ENCODE measurements at places on chromosomes 1 and 21.

GRCh38 chr1:187157552-187157951, 328.8 kb downstream of the PLA2G4A start:
- H3K36me3 ChIP-seq = no peaks in the 10 kb centered on the region
- H3K4me1 ChIP-seq = peaks cover 9% of the 10 kb centered on the region
- no peaks in the 10 kb centered on the region for H3K27me3 ChIP-seq
- H3K27ac ChIP-seq = no peak overlapping the region
- no peak overlapping the region for H3K4me3 ChIP-seq
- no peak for DNase-seq

GRCh38 chr1:110024613-110025012, 9.8 kb upstream of the STRIP1 start:
- no peaks in the 10 kb centered on the region for H3K4me1 ChIP-seq
- H3K4me3 ChIP-seq = no peak overlapping the region
- no peak for DNase-seq
- peaks cover 26% of the 10 kb centered on the region for H3K36me3 ChIP-seq

- no peak for DNase-seq
- H3K27me3 ChIP-seq = no peaks in the 10 kb centered on the region
- H3K4me1 ChIP-seq = no peaks in the 10 kb centered on the region
- no peak overlapping the region for H3K27ac ChIP-seq
Observed at GRCh38 chr1:201877877-201878401, 10.8 kb upstream of the SHISA4 start.

GRCh38 chr1:226123212-226123560, 60.7 kb downstream of the H3-3A start:
- no peaks in the 10 kb centered on the region for H3K27me3 ChIP-seq
- H3K4me3 ChIP-seq = peak overlapping the region; percentile 75
- H3K36me3 ChIP-seq = peaks cover 7% of the 10 kb centered on the region

DNA sequence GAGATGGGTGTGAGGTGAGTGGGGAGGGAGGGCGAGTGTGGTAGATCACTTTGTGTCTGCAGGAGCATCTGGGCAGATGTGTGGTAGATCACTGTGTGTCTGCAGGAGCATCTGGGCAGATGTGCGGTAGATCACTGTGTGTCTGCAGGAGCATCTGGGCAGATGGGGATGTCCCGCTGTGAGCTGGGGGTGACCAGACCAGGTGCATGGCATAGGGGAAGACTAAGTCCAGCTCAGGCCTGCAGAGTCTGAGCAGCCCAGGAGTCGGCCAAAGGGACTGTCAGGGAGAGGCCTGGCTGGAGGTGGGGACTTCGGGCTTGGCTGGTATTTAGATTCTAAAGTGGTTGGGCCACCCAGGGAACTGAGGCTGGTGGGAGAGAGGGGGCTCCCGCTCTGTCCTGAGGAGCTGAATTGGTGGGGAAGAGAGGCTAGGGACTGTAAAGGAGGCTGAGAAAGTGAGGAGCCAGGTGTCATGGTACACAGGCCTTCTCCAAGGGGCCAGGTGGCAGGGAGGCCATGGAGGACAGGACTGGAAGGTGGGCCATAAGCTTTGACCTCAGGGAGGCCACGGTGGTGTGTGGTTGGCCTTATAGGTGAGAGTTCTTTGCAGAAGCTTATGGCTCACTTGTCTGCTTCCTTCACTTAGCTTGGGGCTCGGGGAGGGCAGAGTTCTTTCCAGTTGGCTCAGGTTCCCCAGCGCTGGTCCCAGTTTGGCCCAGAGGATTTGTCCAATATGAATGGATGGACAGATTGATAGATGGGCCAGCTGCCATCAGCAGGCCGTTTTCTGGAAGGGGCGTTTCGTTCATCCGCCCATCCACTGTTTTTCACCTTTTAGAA, 15.6 kb downstream of the ZNF362 start:
- no peak for DNase-seq
- H3K36me3 ChIP-seq = no peaks in the 10 kb centered on the region
- H3K27me3 ChIP-seq = no peaks in the 10 kb centered on the region
- H3K4me3 ChIP-seq = no peak overlapping the region
- H3K4me1 ChIP-seq = peaks cover 49% of the 10 kb centered on the region
- H3K27ac ChIP-seq = peak overlapping the region; percentile 91

DNA sequence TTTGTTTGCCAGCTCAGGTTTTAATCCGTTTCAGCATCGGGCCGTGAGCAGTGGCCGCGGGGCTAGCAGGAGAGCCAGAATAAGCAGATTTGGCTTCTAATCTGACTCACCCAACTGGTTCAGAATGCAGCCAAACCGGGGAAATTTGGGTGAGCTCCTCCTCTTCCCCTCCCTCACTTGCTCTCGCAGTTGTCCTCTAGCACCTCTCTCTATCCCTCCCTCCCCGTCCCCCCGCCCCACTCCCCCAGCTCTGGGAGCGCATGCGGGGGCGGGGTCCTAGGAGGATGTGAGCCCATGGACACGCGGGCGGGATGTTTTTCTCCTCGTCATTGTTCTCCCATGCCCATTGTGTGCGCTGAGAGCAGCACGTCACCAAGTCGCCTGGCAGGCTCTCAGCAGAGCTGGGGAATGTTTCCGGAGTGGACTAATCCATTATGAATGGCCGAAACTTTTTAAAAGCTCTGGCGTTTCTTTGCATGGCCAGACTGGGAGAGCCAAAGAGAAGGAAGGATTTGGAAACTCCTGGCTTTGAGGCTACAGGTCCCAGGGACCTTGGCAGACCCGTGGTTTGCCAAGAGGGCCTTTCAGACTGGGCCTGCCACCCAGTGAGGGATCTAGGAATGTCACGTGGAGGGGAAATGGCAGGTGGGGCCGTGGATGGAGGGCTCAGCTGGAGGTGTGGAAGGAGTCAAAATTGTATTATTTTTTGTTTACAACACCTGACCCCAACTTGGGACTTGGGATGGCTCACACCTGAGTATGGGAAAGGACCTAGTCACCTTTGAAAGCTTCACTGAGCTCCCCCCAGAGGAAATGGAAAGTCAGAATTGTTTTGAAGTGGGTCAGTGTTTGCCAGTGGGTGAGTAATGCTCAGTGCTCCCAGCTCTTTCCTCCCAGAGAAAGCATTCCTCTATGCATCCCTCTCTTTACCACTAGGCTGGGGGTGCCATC, 39.2 kb downstream of the CDK18 start:
- peaks cover 78% of the 10 kb centered on the region for H3K27me3 ChIP-seq
- H3K4me1 ChIP-seq = peaks cover 6% of the 10 kb centered on the region
- no peak overlapping the region for H3K27ac ChIP-seq
- no peak overlapping the region for H3K4me3 ChIP-seq

DNA sequence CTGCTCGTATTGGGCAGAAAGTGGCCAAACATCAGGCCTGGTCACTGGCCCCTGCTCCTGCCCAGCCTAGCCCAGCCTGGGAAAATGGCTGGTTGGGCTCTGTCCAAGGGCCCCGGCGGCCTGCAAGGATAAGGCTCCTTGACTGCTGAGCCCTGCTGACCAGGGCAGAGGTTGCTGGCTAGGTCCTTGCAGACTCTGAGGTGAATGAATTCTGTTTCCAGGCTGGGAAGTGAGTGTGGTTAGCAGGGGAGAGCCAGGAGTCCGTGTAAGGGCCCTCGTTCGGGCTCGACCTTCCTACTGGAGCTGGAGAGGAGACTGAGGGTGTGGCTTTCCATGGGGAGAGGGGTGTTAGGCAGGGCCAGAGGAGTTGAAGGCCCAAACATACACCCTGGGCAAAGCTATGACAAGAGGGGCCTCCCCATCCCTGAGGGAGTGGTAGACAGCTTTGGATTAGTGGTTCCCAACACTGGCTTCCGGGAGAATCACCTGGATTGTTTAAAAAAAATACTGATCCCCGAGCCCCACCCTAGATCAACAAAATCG, 20.6 kb downstream of the CSF1 start:
- H3K4me1 ChIP-seq = no peaks in the 10 kb centered on the region
- H3K36me3 ChIP-seq = peaks cover 14% of the 10 kb centered on the region
- peak overlapping the region; percentile 29 for H3K27ac ChIP-seq
- no peak for DNase-seq
- peaks cover 1% of the 10 kb centered on the region for H3K27me3 ChIP-seq

DNA sequence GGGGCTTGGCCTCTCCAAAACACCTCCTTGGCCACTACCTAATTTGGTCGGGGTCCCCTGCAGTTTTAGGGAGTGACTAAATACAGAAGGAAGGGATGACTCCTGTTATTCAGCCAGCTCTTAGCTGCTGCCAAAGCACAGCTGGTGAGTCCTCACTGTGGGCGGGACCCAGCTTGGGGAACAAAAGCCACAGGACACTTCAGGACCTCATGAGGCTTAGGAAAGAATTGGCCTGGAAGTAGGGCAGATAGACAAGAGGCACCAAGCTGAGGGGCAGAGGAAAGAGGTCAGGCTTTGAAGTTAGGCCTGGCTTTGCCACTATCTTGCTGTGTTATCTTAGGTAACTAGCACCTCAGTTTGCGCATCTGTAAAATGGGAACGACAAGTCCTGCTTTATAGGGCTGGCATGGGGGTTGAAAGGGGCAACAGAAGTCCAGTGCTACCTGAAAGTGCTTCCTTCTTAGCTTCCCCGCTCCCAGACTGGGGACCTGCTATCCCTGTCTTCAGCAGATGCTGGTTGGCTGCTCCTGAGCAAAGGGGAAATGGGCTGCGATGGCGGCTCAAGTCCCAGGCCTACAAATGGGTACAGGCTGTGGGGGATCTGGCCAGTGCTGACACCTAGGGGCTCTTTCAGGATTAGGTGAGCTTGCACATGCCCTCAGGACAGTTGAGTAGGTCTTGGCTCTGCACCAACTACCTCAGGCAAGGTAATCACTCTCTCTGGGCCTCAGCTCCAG, 15.7 kb downstream of the IFI6 start:
- peaks cover 10% of the 10 kb centered on the region for H3K36me3 ChIP-seq
- no peak overlapping the region for H3K4me3 ChIP-seq

- peaks cover 7% of the 10 kb centered on the region for H3K36me3 ChIP-seq
- no peaks in the 10 kb centered on the region for H3K27me3 ChIP-seq
- no peaks in the 10 kb centered on the region for H3K4me1 ChIP-seq
- no peak for DNase-seq
- H3K4me3 ChIP-seq = no peak overlapping the region
Observed at GRCh38 chr1:204123376-204123775, 28.5 kb downstream of the ETNK2 start.

DNA sequence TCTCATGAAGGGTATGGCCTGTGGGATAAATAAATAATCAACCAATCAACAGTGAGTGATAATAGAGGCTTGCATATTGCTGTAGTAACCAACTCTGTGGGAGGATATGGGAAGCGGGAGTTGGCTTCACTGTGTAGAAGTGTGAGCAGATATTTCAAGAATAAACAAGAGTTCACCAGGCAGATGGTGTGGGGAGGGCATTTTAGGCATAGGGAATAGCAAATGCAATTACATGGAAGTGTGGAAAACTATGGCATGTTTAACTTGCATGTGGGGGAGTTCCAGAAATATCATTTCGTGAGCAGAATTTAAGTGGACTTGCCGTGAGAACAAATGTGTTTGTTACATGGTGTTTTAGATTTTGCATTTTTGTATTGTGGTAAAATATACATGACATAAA, 95.2 kb downstream of the SPATA46 start:
- H3K36me3 ChIP-seq = no peaks in the 10 kb centered on the region
- H3K27ac ChIP-seq = no peak overlapping the region
- H3K27me3 ChIP-seq = peaks cover 75% of the 10 kb centered on the region
- no peak for DNase-seq

DNA sequence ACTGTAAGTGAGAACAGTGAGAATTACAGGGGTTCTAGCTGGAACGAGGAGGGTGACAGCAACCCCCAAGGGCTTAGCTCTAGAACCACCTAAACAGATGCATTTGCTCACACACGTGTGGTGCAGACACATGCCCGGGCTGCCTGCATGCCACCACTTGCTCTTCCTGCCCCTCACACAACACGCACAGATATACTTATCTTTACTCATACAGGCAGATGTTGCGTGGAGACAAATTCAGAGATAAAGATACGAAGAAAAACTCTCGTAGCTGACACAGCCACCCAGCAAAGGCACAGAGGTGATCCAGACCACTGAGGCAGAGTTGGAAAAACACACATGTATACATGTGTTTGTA, 13.5 kb downstream of the VANGL1 start:
- no peak for DNase-seq
- H3K4me1 ChIP-seq = peaks cover 12% of the 10 kb centered on the region
- no peaks in the 10 kb centered on the region for H3K27me3 ChIP-seq
- H3K4me3 ChIP-seq = no peak overlapping the region

- H3K4me3 ChIP-seq = no peak overlapping the region
- no peak for DNase-seq
- H3K4me1 ChIP-seq = peaks cover 24% of the 10 kb centered on the region
- peaks cover 16% of the 10 kb centered on the region for H3K36me3 ChIP-seq
- H3K27ac ChIP-seq = no peak overlapping the region
Observed at GRCh38 chr1:151455231-151455630, 4.1 kb downstream of the POGZ start.

- H3K36me3 ChIP-seq = peaks cover 4% of the 10 kb centered on the region
- peak; percentile 87 for DNase-seq
- H3K4me1 ChIP-seq = peaks cover 4% of the 10 kb centered on the region
- no peaks in the 10 kb centered on the region for H3K27me3 ChIP-seq
Observed at GRCh38 chr1:2205191-2205952, 10.8 kb upstream of the FAAP20 start.

- peaks cover 21% of the 10 kb centered on the region for H3K27me3 ChIP-seq
- no peak overlapping the region for H3K4me3 ChIP-seq
- no peak for DNase-seq
- no peaks in the 10 kb centered on the region for H3K4me1 ChIP-seq
Observed at GRCh38 chr1:29324771-29325351, 88.5 kb downstream of the PTPRU start.

DNA sequence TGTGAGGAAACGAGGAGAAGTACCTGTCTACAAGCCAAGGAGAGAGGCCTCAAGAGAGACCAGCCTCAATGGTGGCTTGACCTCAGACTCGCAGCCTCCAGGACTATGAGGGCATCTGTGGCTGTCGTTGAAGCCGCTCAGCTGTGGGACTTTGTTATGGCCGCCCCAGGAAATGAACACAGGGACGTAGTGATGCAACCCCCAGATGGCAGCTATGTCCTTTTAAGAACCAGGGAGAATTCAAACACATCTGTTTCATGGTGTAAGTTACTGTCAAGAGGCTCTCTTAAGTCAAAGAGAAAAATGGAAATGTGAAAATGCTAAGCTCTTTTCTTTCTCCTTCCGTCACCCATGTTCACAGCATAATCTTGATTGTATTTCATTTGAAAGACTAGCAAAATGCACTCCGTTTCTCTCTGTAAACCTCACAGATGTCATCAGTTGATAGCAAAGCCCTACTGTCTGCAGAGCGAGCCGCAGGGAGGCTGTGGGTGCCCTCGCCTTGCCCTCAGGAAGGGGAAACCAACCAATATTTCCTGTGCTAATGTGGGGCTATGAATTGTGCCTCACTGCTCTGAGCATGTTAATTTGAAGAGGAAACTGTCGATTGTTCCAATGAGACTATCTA, 21.3 kb downstream of the UBASH3A start:
- DNase-seq = peak; percentile 86
- peak overlapping the region; percentile 87 for H3K27ac ChIP-seq
- no peaks in the 10 kb centered on the region for H3K27me3 ChIP-seq
- H3K4me1 ChIP-seq = peaks cover 78% of the 10 kb centered on the region
- H3K4me3 ChIP-seq = peak overlapping the region; percentile 81

DNA sequence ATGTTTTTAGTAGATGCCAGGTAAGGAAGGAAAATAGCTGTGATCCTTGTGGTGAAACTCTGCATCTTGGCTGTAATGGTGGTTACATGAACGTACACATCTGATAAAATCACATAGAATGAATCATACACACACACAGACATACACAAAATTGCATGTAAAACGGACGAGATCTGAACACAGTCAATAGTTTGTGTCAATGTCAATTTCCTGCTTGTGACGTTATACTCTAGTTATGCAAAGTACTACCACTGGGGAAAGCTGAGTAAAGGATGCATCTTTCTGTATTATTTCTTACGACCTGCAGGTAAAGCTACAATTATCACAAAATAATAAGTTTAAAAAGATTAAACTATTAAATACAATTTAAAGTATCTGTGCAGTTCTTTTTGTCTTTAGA, 493.7 kb upstream of the ZP4 start:
- no peak overlapping the region for H3K4me3 ChIP-seq
- no peak for DNase-seq
- H3K27ac ChIP-seq = no peak overlapping the region
- H3K27me3 ChIP-seq = no peaks in the 10 kb centered on the region
- H3K4me1 ChIP-seq = no peaks in the 10 kb centered on the region

Measured in central memory CD8-positive, alpha-beta T cell (primary cell).